T-helper 22 cell (primary cell): ENCODE measurements at places on chromosomes 3 and 15.

DNA sequence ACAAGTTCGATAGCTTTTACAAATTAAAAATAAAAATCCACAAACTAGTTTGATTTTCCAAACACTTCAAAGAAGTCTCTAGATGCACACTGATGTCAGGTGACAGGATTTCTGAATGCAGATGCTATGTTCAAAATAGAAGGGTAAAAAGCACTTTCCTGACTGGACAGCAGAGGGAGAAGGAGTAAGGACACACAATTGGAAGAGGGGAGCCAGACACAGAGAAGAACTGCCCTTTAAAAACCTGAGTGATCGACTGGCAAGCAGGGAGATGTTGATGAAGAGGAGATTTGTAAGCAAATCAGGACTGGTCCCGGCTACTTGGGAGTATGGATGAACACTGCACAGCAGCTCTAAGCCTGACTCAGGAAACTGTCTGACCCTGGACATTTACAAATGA is 612.8 kb downstream of the MAGI1 start:
- DNase-seq, result no peak

GRCh38 chr3:158217992-158218391 is 108.1 kb downstream of the RSRC1 start:
- no peak for DNase-seq

GRCh38 chr3:27976933-27977332 is 254.8 kb upstream of the EOMES start:
- no peak for DNase-seq

DNA sequence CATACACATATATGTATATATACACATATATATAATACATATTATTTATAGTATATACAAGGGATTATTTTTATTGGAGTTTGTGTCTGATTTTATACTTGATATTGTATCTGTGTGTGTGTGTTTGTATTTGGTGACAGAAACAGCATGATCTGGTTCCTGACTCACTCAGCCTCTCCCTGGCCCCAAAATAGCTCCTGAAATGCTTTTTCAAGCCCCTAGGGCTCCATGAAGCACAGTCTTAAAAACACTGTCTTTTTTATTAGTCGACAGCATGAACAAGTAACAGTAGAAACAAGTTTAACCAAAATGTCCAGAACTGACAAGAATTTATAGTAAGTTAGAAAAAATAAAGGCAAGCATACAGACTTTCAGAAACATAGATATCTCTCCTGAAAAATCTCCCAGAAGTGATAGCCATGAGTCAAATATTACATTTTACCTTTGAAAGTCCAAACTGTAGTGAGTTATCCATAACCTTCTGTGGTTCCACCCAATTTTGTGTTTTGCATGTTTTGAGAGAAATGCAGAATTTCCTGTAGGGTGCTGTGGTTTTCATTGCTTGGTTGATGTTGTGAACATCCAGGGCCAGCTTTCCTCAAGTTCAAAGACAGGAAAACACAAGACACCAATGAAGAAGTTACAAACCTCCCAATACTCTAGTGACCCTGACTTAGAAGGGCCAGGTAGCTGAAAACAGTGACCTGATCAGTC is 98.5 kb upstream of the CCDC80 start:
- no peak for DNase-seq
